ENCODE measurements at places on chromosomes 5 and 9.

DNA sequence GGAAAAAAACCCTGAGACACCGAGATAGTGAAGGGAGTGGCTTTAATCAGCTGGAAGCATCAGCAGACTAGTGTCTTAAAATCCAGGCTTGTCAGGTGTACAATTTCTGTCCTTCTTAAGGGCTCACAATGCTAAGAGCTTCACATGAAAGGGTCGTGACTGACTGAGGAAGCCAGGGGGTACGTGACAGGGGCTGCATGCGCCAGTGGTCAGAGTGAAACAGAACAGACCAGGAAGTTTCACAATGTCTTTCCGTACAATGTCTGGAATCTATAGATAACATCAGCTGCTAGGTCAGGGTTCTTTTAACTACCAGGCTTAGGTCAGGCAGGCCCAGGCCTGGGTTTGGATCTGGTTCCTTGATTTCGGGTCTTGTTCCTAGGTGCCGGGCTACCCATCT, 253.0 kb downstream of the CDH10 start:
- H3K4me3 ChIP-seq: no peak overlapping the region
- H3K36me3 ChIP-seq: no peaks in the 10 kb centered on the region
- DNase-seq: no peak
- H3K27me3 ChIP-seq: no peaks in the 10 kb centered on the region
- no peaks in the 10 kb centered on the region for H3K4me1 ChIP-seq

- no peaks in the 10 kb centered on the region for H3K27me3 ChIP-seq
- no peaks in the 10 kb centered on the region for H3K36me3 ChIP-seq
- peak overlapping the region; percentile 43 for H3K4me3 ChIP-seq
- no peak overlapping the region for H3K27ac ChIP-seq
- peak; percentile 91 for DNase-seq
- H3K4me1 ChIP-seq: no peaks in the 10 kb centered on the region
Measured at GRCh38 chr5:174419540-174420132, 304.7 kb upstream of the MSX2 start.

DNA sequence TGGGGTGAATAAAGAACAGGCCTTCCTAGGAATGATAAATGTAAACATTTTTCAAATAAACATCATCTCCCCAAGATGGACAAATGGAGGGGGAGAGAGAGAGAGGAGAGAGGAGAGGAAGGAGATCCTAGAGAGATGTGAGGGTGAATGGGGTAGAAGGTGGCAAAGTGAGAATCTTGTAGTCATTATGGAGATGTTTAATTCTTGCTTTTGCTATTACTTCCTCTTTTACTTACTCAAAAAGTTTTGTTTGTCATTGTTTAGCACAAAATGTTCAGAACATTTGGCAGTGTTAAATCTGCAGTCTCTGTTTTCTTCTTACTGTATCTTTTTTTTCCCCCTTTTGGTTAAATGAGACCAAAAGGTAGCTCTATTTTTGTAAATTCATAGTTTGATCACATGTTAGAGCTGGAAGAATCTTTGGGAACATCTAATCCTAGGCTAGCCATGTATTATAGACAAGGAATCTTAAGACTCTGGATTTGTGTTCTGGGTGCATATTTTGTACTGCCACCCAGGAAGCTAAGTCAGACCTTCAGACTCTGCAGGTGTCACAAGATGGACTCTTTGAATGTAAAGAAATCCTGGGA, 266.1 kb downstream of the NTRK2 start:
- no peaks in the 10 kb centered on the region for H3K27me3 ChIP-seq
- DNase-seq: no peak
- H3K36me3 ChIP-seq: no peaks in the 10 kb centered on the region

DNA sequence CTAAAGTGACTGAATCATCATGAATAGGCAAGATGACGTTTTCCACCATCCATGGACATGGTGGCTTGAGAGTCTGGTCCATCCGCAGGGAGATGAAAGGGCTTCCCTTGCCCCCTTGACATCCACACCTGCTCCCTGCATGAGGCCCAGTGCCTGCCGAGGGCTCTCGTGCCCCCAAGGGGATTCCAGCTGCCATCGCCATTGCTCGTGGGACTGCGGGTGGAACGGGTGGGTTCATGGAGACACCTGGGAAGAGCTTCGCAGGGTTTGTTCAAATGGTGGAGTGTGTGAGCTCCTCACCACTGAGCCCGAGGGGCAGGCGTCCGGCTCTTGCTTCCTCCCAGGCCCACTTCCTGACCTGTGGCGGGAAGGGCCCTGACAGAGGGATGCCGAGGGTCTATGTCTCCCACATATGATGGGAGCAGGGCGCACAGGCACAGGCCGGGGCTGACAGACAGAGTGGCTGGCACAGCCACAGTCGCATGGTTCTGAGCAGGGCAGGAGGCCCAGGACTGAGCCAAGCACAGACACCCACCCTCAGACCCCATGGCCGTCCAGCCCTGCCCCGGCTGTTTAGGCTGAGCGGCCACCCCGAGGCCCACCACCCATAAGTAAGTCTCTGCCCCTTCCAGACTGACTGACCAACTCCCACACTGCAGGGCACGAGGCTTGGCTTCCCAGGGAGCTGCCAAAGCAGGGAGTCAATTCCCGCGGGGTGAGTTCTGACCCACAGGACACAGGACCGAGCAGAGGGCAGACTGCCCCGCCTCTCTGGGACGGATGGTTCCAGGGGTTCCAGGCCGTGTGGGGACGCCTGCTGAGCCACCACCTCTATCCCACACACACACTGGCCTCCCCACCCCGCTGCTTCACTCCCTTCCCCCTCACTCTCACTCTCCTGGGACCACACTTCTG, 70.0 kb upstream of the PPP1R26 start:
- H3K27me3 ChIP-seq: no peaks in the 10 kb centered on the region
- no peaks in the 10 kb centered on the region for H3K4me1 ChIP-seq
- peak; percentile 62 for DNase-seq
- no peak overlapping the region for H3K27ac ChIP-seq
- H3K36me3 ChIP-seq: no peaks in the 10 kb centered on the region
- H3K4me3 ChIP-seq: no peak overlapping the region

- H3K27me3 ChIP-seq: no peaks in the 10 kb centered on the region
- H3K4me1 ChIP-seq: no peaks in the 10 kb centered on the region
- no peak for DNase-seq
Measured at GRCh38 chr5:117058740-117059139, 484.1 kb upstream of the SEMA6A start.

GRCh38 chr5:176132471-176133288, 105.5 kb upstream of the SIMC1 start:
- no peak overlapping the region for H3K4me3 ChIP-seq
- H3K27me3 ChIP-seq: peaks cover 14% of the 10 kb centered on the region
- H3K36me3 ChIP-seq: no peaks in the 10 kb centered on the region
- no peaks in the 10 kb centered on the region for H3K4me1 ChIP-seq
- peak; percentile 47 for DNase-seq

- peaks cover 24% of the 10 kb centered on the region for H3K4me1 ChIP-seq
- no peak for DNase-seq
- no peaks in the 10 kb centered on the region for H3K36me3 ChIP-seq
- H3K4me3 ChIP-seq: no peak overlapping the region
- no peak overlapping the region for H3K27ac ChIP-seq
- H3K27me3 ChIP-seq: no peaks in the 10 kb centered on the region
Measured at GRCh38 chr9:116282597-116282996, 129.0 kb downstream of the PAPPA start.

GRCh38 chr5:152987131-152987530, 503.3 kb upstream of the GRIA1 start:
- DNase-seq: no peak
- no peaks in the 10 kb centered on the region for H3K36me3 ChIP-seq
- H3K27me3 ChIP-seq: no peaks in the 10 kb centered on the region
- no peaks in the 10 kb centered on the region for H3K4me1 ChIP-seq
- H3K27ac ChIP-seq: no peak overlapping the region
